Left forelimb (tissue), 1 donor: ENCODE measurements at places on chromosomes 4 and X.

DNA sequence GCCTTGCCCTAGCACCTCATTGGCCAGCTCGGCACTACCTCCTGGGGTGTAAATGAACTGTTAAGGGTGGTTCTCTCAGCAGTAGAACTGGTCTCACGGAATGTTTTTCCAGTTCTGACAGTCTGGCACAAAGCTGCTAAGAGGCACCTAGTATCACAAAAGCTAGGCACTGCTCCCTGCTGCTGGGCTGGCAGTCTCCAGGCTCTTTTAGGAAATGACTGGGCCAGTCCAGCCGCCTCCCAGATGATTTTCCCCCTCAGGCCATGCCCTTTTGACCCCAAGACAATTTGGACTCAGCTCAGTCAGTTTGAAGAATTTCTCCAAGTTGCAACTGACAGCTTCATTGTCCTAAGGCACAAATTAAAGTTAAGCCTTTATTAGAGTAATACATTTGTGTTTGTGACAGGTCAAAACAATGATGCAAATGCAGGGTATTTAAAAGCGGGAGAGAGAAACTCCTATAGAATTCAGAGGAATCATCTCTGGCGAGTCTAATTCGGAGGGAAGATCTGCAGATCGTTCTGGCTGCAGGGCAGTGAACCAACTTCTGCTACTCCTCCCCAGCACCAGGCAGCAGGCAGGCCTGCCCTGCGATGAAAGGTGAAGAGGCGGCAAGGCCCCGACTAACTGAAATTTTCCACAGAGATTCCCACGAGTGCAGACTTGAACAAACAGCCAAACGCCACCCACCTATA, 7.9 kb downstream of the FRMD7 start:
- DNase-seq: no peak

DNA sequence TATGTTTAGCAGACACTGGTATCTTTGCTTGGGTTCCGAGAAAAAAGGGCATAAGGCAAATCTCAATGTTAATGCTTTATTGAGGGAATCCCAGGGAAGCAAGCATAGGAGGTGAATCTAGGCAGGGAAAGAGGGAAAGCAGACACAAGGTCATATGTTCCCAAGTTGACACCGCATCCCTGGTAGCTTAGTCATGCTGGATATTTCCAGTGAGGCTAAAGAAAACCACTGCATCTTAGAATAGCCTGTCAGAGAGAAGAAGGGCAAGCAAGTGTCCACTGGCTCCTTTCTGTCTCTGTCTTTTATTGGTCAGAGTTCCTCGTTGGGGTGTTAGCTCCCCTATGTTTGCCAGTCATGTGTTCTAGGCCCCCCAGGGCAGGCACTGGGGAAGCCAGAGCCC, 104.7 kb downstream of the NKX6-1 start:
- no peak for DNase-seq

GRCh38 chr4:74133786-74134499, 24.0 kb upstream of the MTHFD2L start:
- DNase-seq: no peak

DNA sequence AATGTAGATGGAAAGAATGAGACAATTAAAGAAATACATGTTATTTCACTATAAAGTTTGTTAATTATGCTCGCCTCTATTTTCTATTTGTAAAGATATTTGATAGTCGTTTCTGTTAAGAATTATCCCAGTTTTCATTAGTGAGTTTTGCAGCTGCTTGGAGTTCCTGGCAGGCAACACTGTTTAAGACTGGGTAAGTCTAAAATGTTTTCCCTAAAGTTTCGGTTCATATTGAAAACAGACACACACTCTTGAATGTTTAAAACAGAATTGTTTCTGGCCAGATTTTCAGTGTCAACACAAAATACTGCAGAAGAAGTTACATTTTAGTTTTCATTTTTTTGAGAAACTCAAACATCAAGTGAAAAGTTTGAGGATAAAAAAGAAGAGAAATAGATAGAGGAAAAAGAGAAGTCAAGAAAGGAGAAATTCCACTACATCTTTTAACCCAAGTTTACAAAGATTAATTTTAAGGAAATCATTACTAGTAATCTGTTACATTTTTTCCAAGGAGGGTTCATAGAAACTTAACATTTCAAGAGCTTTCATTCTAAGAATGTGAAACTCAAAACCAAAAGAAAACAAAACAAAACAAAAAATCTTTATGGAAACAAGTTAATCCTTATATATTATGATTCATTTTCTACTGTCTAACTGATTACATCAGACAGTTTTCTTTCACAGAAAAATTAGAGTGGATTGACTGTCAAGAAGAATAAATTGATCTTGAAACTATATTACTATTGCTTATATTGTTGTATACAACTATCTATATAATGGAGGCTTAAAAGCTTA, 305.5 kb downstream of the FAT4 start:
- DNase-seq: no peak

GRCh38 chrX:137567682-137568232, 1.8 kb downstream of the ZIC3 start:
- DNase-seq: no peak
